ENCODE measurements at places on chromosomes 3 and 15. TPM values are rescaled to one million over a fixed set of nuclear protein-coding genes. Genes with fewer than 3 reads are reported as not detected.

- no peak for DNase-seq
These were observed 16.6 kb upstream of the SEC13 start for GRCh38 chr3:10337323-10338163.

DNA sequence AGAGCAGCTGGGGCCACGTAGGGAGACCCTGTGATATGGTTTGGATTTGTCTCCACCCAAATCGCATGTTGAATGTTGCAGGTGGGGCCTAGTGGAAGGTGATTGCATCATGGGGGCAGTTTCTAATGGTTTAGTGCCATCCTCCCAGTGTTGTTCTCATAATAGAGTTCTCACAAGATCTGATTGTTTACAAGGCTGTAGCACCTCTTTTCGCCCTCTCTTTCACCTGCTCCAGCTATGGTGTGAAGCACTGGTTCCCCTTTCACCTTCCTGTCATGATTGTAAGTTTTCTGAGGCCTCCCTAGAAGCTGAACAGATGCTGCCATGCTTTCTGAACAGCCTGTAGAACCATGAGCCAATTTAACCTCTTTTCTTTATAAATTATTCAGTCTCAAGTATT, 198.9 kb upstream of the CBLB start:
- no peak for DNase-seq

Gene CSPG5
- total RNA-seq, result 0.78 TPM

Gene INKA1
- 0.50 TPM for total RNA-seq

Gene PRSS50
- not detected for total RNA-seq

Data from activated CD4-positive, alpha-beta T cell treated with anti-CD3 and anti-CD28 coated beads for 36 hours (primary cell).